ENCODE measurements at places on chromosomes 12 and 14. TPM values are rescaled to one million over a fixed set of nuclear protein-coding genes. Genes with fewer than 3 reads are reported as not detected.

- DNase-seq = no peak
Measured at GRCh38 chr14:65239143-65239937, 137.0 kb upstream of the MAX start.

GRCh38 chr12:122981036-122981471 is 573 bp downstream of the ARL6IP4 start:
- DNase-seq = no peak

DNA sequence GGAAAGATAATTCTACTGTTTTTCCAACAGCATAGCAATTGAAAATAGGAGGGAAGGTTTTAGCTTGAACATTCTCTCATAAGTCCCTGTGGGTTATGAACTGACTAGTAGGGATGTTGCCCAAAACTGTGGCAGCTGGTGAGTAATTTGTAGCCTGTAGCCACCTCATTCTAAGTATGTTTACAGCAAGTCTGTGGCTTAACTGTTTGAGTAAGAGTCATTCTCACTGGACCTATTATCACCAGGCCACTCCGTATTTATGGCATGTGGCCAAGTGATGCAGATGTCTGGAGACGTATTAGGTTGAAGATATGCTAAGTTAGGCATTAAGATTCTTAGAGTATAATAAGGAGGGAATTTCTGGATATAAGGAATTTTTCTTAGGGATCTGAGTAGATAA is 458.3 kb downstream of the ETNK1 start:
- no peak for DNase-seq

DNA sequence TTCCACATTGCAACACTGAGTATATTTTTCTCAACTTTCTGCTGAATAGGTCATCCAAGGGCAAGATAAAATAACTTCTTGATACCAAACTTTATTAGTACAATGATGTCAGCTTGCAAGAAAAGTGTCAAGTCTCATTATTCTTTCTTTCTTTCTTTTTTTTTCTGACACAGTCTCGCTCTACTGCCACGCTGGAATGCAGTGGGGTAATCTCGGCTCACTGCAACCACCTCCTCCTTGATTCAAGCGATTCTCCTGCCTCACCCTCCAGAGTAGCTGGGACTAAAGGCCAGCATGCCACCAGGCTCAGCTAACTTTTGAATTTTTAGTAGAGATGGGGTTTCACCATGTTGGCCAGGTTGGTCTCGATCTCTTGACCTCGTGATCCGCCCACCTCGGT is 523.4 kb downstream of the FSCB start:
- no peak for DNase-seq

The RPGRIP1 gene
- not detected for total RNA-seq

The STAT2 gene
- total RNA-seq = 75.0 TPM

The TMTC2 gene
- total RNA-seq = 15.9 TPM

All from frontal cortex (tissue), 4 donors.